Mesothelial cell of epicardium (in vitro differentiated cells): ENCODE measurements at places on chromosomes 3 and 15.

- no peak for DNase-seq
Observed at GRCh38 chr3:24614359-24614758, 119.7 kb upstream of the THRB start.

DNA sequence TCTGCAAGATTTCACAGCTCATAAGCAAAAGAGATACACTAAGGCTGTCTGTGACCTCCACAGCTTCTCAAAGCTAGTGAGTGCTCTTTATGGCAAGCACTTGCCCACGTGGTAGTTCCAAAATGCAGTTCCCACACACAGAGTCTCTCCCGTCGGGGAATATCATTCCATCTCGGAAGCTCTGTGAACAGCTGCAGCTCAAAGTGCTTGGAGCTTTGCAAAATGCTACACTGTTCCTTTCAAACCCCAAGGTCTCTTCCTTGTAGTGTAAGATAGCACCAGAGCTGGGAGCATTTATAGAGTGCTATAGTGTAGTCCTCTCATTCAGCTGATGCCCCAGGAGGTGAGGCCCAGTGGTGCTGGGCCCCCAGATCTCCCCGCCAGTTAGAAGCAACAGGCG lies 36.1 kb downstream of the ST6GAL1 start:
- DNase-seq, result no peak

DNA sequence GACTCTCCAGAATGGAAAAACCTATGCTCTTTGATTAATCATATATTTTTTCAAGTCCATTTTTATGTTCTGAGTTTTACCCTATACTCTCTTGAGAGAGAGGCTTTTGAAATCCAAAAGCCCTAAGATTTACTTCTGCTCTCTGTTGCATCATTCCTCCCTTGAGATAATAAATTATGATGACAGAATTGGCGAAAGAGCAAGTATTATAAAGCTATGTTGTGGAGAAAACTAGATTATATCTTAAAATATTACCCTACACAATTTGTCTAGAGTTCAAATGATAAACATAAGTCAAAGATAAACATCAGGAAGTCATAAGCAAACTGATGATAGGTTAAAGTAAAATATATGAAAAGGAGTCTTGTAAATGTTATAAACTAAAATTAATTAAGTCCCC lies 293.4 kb upstream of the MME start:
- no peak for DNase-seq

DNA sequence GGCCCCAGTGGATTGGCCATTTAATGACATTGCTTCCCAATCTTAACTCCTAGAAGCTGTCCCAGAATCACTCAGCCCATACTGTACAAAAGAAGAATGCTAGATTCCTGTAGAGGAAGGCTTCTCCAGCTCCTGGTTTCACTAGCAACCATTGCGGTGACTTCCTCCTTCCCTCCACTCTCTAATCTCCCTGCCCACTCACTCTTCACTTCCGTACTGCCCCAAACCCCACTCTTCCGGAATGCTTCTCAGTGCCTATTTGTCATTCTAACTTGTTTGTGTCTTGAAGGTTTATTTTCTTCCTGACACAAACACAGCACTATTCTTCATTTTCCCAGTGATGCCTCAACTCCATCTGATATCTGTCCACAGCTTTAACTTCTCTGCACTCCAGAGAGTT lies 97.1 kb upstream of the SPATA16 start:
- DNase-seq, result no peak

GRCh38 chr15:87748483-87748882 lies 508.1 kb downstream of the NTRK3 start:
- no peak for DNase-seq

GRCh38 chr15:51382787-51383186 lies 41.3 kb downstream of the GLDN start:
- DNase-seq, result no peak

DNA sequence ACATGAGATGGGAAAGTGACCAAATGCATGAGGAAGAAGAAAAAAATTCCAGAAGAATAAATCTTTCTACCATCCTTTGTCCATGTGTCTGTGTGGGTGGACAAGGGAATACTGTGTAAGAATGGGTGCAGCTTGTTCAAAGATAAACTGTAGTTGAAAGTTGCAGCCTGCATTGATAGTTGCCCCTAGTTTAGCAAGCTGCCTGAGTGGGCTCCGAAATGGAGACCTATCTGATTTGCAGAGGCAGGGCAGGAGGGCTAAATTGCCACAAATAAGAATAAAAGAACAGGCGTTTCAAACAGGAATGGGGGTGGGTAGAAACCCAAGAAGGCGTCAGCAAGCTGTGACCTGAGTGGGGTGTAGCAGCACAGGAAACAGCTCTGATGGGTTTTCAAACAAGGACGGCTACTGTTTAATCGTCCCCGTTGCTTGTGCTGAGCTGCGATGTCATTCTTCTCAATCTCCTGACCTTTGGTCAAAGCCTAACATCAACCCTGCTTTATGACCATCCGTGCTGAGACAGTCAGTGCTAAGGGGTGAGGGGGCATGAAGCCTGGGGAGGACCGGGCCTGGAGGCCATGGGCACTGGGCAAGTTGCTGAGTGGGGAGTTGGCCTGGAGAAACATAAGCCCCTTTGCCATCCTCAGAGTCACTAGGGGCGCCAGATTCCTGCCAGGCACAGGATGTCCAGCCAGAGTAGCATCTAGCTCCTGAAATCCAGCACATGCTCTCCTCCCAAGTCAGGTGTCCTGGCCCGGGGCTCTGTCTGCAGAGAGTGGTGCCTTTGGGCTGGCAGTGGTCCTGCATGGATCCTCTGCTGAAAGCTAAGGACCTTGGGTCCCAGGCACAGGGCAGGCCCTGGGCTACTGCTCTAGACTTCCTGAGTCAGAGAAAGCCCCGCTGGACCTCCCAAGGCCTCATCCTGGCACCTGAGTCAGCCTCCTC lies 19.2 kb upstream of the C15orf39 start:
- no peak for DNase-seq

DNA sequence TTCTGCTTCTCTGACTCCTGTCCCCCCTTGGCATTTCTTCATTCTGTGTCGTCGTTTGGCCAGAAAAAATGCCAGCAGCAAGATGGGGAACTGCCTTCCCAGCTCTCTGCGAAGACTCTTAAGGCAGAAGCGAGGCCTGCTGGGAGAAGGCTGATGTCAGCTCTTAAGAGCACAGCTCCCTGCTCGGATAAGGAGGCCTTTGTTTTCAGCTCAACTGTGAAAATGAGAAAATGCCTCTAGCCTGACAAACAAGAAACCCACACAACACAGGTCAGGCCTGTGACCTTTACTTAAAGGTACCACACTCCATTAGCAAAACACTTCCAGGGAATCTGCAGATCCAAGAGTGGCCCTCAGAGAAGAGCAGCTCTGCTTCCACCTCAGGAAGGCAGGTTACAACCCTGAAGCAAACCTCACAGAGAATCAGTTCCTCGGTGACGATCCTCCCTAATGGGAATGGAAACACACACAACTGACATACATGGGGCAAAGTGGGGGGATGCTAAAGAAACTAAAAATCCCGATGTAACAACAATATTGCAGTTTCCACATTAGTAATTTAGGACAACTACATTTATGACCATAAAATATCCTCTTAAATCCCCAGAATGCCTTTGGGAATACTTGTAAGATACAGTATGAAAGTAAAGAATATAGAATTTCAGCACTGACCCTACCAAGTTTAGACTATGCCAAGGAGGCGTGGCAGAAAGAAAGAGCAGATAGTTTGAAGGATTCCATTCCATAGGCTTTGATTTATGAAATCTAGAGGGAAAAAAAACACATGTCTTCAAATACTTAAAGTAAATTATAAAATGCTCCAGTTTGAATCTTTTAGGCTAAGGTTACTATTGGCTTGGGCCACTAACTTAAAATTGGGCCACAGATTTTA lies 52.1 kb downstream of the VGLL4 start:
- DNase-seq, result no peak

- no peak for DNase-seq
Observed at GRCh38 chr3:184481984-184482671, 79.5 kb upstream of the EPHB3 start.

- DNase-seq, result no peak
Observed at GRCh38 chr3:88031642-88032077, 27.1 kb downstream of the CGGBP1 start.

- DNase-seq, result no peak
Observed at GRCh38 chr3:23624305-23624704, 181.4 kb upstream of the UBE2E1 start.
